Hair follicular keratinocyte (primary cell): ENCODE measurements at places on chromosomes 13 and 19. TPM values are rescaled to one million over a fixed set of nuclear protein-coding genes. Genes with fewer than 3 reads are reported as not detected.

Gene WDR88
- total RNA-seq = not detected in 2 replicates

Gene IGFL2
- not detected in 2 replicates for total RNA-seq

Gene CPB2
- total RNA-seq = not detected in 2 replicates

Gene LGI4
- not detected in 2 replicates for total RNA-seq

Gene SUGP2
- total RNA-seq = 17.4 and 19.0 TPM in 2 replicates

Gene PINLYP
- total RNA-seq = 6.6 and 8.0 TPM in 2 replicates

Gene CASP14
- 0.53 and 8.0 TPM in 2 replicates for total RNA-seq
